Stimulated activated CD4-positive, alpha-beta T cell treated with anti-CD3 and anti-CD28 coated beads, Interleukin-1b, Interleukin-23, amount 100 ng/mL, for 1 hour (primary cell): ENCODE measurements at places on chromosomes 3 and 15.

DNA sequence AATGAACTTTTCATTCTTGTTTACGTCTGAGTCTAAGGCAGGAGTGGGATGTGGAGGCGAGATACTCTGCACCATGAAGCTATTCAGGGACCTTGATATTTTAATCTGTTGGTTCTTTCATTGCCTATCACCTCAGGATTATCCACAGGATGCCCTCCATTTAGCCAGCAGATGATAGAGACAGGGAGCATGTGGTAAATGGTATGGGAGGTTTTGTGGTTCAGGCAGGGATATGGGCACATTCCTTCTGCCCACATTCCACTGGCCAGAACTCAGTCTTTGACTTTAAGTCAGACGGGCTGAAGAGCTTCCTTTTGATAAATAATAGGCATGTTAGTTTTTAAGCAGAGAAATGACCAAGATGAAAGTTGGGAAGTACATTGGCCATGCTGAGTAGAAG lies 548.0 kb upstream of the CCDC54 start:
- DNase-seq = no peak

DNA sequence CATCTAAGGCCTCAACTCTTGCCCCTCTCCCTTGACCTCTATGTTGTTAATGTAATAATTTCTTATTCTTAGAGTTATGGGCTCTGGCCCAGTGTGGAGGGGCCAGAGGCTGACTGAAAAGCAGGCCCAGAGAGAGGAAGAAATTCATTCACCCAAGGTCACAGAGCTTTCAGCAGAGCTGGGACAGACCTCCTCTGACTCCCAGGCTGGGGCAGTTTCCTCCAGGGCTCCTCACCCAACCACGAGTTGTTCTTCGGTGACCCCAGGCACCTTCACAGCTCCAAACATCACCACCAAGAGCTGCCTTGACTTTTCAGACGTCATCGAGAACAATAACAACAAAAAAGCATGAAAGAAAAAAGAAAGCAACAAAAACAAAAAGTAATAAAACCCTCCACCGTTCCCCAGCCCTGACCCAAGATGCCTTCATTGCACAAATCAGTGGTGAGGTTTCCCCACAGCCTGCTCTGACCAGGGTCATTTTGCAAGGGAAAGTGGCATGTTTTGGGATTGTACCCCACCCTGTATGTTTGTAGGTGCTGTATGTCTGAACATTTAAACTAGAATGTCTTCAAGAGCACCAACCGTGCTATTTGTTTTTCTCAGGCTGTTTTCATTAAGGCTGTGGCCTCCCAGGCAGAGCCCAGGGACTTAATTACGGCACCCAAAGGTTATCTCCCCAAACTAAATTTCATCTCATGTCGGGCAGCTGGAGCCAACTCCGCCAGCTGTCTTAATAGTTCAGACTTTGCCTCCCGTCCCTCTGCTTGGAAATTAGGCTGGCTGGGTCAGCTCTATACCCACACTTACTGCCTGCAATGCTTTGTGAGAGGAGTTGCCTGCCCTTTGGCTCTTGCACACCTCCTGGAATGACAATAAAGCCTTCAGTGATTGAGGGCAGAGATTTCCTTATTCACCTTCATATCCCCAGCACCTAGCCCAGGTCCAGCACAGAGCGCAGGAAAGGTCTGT lies 173.8 kb downstream of the RPLP1 start:
- DNase-seq = no peak

GRCh38 chr15:71496336-71496955 lies 313.9 kb upstream of the NR2E3 start:
- no peak for DNase-seq

DNA sequence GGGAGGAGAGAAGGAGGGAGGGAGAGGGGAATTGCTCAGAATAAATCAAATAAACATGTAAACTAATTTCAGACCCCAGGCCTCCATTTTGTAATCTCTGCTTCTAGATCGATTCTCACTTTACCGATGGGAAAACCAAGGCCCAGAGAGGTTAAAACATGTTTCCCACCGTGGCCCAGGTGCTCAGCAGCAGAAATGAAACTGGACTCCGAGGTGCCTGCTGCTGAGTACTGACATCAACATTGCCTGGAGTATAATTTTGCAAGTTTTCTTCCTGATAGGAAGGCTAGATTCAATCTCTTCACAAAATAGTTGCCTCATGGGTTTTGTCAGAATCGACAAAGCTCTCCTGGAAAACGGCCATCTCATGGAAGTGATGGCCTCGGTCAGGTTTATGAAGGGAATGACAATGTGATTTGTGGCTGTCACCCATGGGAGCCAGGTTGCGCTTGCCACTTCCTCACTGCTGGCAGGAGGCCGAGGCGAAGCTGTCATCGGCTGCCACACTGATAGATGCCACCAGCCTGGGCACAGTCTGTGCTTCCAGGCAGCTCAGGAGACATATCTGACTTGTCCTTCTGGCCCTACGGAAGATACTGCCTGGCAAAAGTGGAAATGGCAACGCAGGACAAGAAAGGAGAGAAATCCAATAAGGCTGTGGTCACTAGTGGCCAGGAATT lies 133.1 kb upstream of the LRRN1 start:
- no peak for DNase-seq

DNA sequence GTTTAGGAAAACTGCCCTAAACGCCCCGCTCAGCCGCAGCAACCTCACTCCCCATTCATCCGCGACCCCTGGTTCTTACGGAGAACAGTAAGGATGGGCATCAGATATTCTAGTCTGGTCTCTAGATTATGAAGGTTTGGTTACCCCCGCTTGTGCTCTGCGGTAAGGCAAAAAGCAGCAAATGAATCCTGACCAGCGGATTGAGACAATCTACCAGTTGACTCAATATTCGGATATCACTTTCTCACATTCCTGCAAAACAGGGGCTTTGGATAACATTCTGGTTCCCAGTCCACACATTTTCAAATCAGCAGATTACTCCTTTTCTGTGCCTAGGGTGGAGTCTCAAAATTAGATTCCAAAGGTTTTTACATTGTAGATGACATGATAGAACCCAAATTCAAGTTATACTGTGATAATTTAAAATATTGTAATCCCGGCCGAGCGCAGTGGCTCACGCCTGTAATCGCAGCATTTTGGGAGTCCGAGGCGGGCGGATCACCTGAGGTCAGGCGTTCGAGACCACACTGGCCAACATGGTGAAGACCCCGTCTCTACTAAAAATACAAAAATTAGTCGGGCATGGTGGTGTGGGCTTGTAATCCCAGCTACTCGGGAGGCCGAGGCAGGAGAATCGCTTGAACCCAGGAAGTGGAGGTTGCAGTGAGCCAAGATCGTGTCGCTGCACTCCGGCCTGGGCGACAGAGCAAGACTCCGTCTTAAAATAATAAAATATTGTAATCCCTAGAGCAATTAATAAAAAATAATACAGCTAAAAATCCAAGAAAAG lies 1.1 kb upstream of the CYFIP1 start:
- DNase-seq = no peak

- DNase-seq = no peak
Observed at GRCh38 chr3:122681284-122681973, 790 bp downstream of the PARP14 start.

DNA sequence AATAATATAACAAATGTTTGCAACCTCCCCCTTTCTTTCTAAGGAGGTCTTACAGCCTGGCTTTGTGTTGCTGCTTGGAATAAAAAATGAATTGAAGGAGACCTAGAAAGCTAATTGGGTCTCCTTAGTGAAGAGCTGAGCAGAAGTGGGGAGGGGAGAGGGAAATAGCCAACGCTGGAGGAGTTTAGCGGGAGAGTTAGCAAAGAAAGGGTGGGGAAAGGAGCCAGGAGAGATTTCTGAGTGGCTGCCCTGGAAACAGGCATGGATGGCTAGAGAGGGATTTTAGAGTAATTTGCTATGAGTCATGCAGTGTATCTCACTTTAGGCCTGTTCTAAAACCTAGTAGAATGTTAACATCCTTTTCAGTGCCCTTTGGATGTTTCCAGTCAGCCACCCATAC lies 45.2 kb upstream of the PFN2 start:
- DNase-seq = no peak

DNA sequence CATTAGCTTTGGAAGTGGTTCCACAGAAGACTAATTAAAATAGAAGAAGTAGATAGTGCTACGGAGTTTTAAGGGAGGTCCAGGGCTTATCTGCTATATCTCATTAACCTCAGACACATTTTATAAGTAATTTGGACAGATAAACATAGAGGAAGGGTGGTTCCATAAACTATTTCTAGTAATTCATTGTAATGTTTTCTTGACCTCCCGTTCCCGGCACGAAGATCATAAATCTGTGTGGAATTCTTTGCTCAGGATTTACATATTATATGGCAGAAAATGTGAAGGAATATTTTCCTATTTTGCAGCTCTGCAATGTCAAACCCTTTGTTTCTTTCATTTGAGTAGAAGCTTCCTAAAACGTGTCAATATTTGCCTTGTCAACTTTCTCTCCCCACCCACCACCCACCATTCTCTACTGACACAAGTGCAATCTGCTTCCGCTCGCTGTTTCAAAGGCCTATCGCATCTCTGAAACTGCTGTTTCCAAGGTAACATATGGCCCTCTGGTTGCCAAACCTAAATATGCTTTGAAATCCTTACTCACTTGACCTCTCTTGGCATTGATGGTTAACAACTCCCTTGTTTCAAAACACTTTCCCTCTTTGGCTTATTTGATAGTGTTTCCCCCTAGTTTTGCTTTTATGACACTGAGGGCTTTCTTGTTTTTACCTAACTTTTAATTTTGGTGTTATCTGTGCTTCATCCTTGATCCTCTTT lies 21.4 kb upstream of the PLSCR5 start:
- no peak for DNase-seq

DNA sequence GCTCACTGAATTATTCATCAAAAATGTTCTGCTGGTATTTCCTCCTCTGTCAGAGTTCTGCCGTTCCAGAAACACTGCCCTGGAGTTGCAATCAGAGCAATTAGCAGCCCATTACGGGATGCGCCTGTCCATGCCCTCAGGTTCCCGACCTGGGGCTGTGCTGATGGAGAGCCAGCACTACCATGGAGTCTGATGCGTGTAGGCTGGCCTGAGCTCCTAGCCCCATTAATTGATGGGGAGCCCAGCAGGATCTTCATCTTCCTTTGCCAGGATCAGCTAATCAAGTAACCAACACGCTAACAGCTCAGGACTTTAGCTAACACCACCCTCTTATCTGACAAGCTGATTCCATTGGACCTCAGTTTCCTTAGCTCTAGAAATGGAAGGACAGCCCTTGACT lies 164.2 kb downstream of the ABHD5 start:
- no peak for DNase-seq

GRCh38 chr3:39232859-39233258 lies 40.5 kb upstream of the XIRP1 start:
- DNase-seq = no peak

GRCh38 chr3:129323651-129324294 lies 45.1 kb downstream of the HMCES start:
- no peak for DNase-seq

DNA sequence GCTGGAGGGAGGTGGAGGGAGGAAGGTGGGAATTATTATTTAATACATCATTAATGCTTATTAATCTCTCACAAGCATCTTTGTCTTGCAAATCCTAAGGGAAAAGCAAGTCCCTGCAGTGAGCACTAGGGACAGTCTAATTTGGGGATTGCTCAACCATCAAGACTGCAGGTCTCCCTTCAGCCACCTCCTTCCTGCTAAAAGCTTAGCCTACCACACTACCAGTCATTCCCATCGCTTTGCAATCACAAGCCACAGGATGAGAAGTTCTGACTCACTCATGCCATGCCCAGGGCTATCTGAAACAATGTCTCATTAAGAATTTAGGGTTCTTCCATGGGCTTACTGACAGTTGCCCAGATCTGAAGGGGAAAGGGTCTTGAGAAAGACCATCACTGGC lies 51.0 kb upstream of the EIF1B start:
- no peak for DNase-seq

GRCh38 chr3:109927726-109928125 lies 590.4 kb upstream of the DPPA4 start:
- no peak for DNase-seq

GRCh38 chr15:40244961-40245523 lies 6.2 kb downstream of the PAK6 start:
- no peak for DNase-seq

DNA sequence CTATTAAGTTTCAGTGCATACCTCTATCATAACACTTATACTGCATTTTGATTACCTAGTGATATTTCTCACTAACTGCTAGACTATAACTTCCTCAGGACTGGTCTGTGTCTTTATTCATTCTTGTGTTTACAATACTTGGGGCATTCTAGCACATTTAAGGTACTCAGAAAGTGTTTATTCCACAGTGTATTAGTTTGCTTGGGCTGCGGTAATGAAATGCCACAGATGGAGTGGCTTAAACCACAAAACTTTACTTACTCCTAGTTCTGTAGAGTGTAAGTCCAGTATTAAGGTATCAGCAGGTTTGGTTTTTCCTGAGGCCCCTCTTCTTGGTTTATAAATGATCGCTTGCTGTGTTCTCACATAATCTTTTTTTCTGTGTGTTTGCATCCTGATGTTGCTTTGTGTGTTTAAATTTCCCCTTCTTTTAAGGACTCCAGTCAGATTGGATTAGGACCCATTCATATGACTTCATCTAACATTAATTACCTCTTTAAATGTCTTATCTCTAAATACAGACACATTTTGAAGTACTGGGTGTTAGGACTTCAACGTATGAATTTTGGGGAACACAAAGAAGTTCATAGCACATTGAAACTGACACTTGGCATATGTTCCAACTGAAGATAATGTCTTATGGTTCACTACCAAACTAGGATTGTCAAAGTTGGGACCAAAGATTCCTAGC lies 23.9 kb downstream of the RNF111 start:
- DNase-seq = no peak

DNA sequence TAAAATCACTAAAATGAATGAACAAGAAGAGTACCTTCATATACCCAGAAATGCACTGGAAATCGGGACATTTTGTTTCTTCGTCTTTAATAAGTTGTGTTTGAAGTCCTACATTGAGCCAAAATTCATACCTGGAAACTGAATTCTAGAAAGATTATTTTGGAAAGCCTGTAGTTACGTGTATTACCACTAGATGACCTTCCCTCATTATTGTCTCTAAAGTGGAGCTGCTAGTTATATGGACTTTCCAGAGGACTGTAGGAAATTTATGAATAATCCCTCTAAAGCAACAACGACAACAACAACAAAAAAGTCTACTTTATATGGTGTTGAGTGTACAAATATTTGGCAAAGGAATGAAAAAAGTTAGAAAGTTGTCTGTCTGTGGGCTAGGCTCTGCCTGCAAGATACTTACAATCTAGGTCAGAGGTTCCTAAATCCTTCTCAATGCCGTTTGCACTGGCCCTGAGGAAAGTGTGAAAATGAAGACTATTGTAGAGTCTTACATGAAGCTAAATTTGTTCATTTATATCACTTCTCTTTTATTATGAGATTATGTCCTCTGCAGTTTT lies 234.8 kb upstream of the NR2E3 start:
- DNase-seq = no peak

- DNase-seq = no peak
Observed at GRCh38 chr3:106758459-106758858, 618.8 kb upstream of the CCDC54 start.

GRCh38 chr3:177579419-177579818 lies 382.1 kb upstream of the TBL1XR1 start:
- DNase-seq = no peak

DNA sequence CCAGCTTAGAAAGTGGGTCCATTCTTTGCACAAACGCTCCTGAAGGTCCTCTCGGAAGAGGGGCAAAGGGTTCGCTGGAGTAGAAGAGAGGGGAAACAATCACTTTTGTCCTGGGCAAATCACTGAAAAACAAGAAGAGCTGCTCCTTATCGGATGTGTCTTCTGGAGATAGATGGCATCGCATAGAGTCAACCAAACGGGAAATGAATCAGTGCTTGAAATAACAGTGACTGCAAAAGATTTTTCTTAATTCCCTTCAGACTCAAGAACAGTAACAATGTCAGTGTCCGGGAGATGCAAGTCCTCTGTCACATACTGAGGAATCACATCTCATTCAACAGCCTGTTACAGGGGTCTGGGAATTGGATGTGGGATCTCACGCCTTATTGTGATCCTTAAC lies 78.8 kb upstream of the PCSK6 start:
- DNase-seq = no peak
